Naive thymus-derived CD4-positive, alpha-beta T cell (primary cell): ENCODE measurements at places on chromosomes 12 and 14. TPM values are rescaled to one million over a fixed set of nuclear protein-coding genes. Genes with fewer than 3 reads are reported as not detected.

GPR132 gene
- polyA plus RNA-seq: 9.3 TPM

NPFF gene
- polyA plus RNA-seq: not detected

LRRC74A gene
- not detected for polyA plus RNA-seq

CALM1 gene
- polyA plus RNA-seq: 1,888 TPM

PMCH gene
- not detected for polyA plus RNA-seq

OTX2 gene
- polyA plus RNA-seq: not detected

COL2A1 gene
- polyA plus RNA-seq: not detected

FLRT2 gene
- polyA plus RNA-seq: not detected

KLC1 gene
- polyA plus RNA-seq: 75.8 TPM

NGB gene
- not detected for polyA plus RNA-seq

OAS2 gene
- 30.5 TPM for polyA plus RNA-seq

TAS2R13 gene
- not detected for polyA plus RNA-seq

MDGA2 gene
- not detected for polyA plus RNA-seq

PRDM4 gene
- polyA plus RNA-seq: 16.5 TPM
